ENCODE measurements at places on chromosomes 13 and 19. TPM values are rescaled to one million over a fixed set of nuclear protein-coding genes. Genes with fewer than 3 reads are reported as not detected.

Gene FBN3
- polyA plus RNA-seq = not detected

Gene FUT1
- polyA plus RNA-seq = 0.14 TPM

Gene UBE2M
- polyA plus RNA-seq = 8.7 TPM

Gene IGFL3
- polyA plus RNA-seq = not detected

Gene CCDC9
- 12.7 TPM for polyA plus RNA-seq

Gene LRRC25
- 0.09 TPM for polyA plus RNA-seq

- H3K27ac ChIP-seq = no peak overlapping the region
- no peaks in the 10 kb centered on the region for H3K4me1 ChIP-seq
- no peak for DNase-seq
- no peak overlapping the region for H3K4me3 ChIP-seq
- no peaks in the 10 kb centered on the region for H3K36me3 ChIP-seq
Measured at GRCh38 chr13:100549316-100549715, 39.3 kb downstream of the GGACT start.

DNA sequence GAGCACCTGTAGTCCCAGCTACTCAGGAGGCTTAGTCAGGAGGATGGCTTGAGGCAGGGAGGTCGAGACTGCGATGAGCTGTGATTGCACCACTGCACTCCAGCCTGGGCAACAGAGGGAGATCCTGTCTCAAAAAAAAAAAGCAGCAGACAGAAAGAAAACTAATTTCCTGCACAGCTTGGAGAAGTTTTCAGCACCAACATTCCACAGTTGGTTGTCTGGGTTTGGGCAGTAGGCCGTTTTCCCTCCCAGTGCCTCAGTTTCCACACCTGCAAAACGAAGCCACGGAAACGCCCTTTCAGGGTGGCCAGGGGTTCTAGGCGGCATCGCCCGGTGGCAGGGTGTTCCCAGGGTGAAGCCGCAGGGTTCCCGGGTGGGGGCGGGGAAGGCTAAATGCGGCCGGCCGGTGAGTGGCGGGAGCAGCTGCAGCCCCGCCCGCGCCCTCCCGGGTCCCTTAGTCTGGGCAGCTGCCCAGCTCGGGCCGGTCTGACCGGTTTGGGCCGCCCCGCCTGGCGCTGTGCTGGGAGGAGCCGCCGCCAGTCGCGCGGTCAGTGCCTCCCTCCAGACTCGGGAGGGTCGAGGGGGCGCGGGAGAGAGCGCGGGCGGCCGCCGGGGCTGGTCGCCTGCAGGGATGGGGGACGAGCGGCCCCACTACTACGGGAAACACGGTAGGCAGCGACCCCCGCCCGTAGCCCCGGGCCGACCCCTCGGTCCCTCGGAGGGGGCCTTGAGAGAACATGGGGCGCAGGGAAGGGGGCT lies at the start of gene SLC44A2:
SLC44A2 (plus strand) TSS at position 551 of the 759 bp plus-strand sequence; CDS start at position 632, 81 bp downstream.
- H3K4me3 ChIP-seq = peak within 1 kb of the TSS; percentile 53
- H3K36me3 ChIP-seq = peaks cover 34% of the 10 kb centered on the region
- peaks cover 22% of the 10 kb centered on the region for H3K4me1 ChIP-seq
- H3K27ac ChIP-seq = peak within 1 kb of the TSS; percentile 25

- no peak overlapping the region for H3K4me3 ChIP-seq
- H3K27me3 ChIP-seq = no peaks in the 10 kb centered on the region
- no peak for DNase-seq
- H3K36me3 ChIP-seq = no peaks in the 10 kb centered on the region
Measured at GRCh38 chr13:67061750-67062149, 168.4 kb downstream of the PCDH9 start.

DNA sequence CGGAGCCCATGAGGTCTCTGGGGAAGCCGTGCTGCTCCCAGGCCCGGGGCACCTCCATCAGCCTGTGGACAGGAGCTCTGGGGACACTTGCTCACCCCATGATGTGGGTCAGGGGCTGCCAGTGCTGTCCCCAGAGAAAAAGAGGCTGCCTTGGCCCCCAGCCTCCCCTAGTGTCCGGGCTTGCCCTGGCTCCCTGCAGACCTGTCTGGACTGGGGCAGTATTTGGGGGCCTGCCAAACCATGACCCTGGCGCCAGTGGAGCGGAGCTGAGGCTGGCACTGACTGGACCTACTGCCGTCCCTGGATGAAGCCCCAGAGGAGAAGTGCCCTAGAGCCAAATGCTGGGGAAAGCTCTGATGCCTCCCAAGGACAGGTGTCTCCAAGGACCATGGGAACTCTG lies 30.4 kb downstream of the ELAVL1 start:
- H3K27me3 ChIP-seq = no peaks in the 10 kb centered on the region
- H3K4me1 ChIP-seq = no peaks in the 10 kb centered on the region
- DNase-seq = no peak

DNA sequence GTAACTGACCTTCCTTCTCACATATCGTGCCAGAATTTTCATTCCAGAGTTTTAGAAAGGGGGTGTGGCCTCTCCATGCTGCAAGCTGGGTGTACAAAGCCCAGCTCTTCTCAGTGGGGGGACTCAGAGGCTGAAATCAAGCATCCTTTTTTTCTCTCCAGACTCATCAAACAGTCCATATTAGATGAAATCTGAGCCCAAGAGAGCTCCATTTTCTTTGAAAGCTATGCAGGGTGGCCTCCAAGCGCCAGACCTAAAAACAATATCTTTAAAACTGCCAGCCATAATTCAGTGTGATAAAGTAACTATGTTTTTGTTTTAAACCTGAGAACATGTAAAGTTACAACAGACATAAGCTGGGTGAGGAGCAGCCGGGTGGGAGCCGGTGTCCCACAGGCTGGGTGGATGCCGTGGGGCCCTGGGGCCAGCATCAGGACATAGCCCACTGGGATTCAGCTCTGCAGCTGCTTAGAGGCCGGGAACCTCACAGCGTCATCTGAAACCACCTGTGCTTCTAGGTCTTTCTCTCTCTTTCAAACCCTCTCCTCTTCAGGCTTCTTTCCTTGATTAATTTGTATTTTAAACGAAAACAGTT lies 249.2 kb downstream of the ZNF536 start:
- H3K4me1 ChIP-seq = no peaks in the 10 kb centered on the region
- no peak for DNase-seq
- no peak overlapping the region for H3K27ac ChIP-seq
- no peaks in the 10 kb centered on the region for H3K36me3 ChIP-seq

DNA sequence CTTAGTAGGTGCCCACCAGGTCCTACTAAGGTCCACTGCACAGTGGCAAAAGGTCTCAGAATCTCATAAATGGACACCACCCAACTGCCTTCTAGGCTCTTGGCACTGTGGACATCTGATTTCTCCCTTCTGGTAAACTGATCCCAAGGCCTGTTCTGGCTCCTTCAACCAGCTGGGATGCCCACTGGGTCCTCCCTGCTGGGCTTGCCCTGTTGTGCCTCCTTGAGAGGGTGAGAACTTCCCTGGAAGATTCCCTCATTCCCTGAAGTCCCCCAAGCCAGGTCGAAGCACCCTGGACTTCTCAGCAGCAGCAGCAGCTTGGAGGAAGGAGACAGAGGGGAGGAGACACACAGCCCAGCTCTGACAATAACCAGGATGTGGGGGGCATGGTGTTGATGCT lies 6.6 kb upstream of the ZNF492 start:
- H3K4me1 ChIP-seq = no peaks in the 10 kb centered on the region
- no peak overlapping the region for H3K4me3 ChIP-seq
- no peaks in the 10 kb centered on the region for H3K27me3 ChIP-seq
- no peak overlapping the region for H3K27ac ChIP-seq
- no peak for DNase-seq

DNA sequence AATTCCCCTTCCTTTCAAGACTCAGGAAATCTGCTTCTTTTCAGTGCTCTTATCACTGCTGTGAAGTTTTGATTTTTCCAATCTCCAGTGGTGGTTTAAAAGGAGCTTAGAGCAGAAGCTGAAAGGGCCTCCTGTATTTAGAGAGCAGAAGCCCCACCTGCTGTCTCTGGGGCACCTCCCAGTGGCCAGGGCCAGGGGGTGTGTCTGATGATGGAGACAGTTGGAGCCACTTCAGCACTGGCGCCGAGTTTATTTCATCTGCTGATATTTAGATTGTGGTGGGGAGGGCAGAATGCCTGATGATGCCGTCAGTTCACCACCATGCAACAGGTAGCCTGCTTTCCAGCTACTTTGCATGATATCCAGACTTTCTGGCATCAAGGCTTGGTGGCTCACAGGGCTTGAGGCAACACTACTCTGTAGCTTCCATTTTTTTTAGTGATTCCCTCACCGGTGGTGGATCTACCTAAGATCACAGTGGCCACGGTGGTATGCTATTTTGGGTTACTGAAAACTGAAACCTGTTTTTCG lies 371.9 kb downstream of the KCNRG start:
- no peaks in the 10 kb centered on the region for H3K36me3 ChIP-seq
- H3K27ac ChIP-seq = no peak overlapping the region
- no peak overlapping the region for H3K4me3 ChIP-seq
- H3K27me3 ChIP-seq = no peaks in the 10 kb centered on the region

- H3K27me3 ChIP-seq = peaks cover 2% of the 10 kb centered on the region
- no peaks in the 10 kb centered on the region for H3K4me1 ChIP-seq
- no peaks in the 10 kb centered on the region for H3K36me3 ChIP-seq
- no peak overlapping the region for H3K4me3 ChIP-seq
- peak; percentile 16 for DNase-seq
Measured at GRCh38 chr13:23159205-23159759, 21.5 kb upstream of the SGCG start.

GRCh38 chr19:46746281-46747057 lies at the start of gene STRN4:
Gene STRN4 (minus strand): TSS chr19:46746450. CDS start chr19:46746430, 20 bp downstream.
- peak within 1 kb of the TSS; percentile 73 for H3K4me3 ChIP-seq
- peaks cover 46% of the 10 kb centered on the region for H3K4me1 ChIP-seq
- no peaks in the 10 kb centered on the region for H3K36me3 ChIP-seq
- H3K27me3 ChIP-seq = no peaks in the 10 kb centered on the region
- peak; percentile 57 for DNase-seq
- peak within 1 kb of the TSS; percentile 65 for H3K27ac ChIP-seq

DNA sequence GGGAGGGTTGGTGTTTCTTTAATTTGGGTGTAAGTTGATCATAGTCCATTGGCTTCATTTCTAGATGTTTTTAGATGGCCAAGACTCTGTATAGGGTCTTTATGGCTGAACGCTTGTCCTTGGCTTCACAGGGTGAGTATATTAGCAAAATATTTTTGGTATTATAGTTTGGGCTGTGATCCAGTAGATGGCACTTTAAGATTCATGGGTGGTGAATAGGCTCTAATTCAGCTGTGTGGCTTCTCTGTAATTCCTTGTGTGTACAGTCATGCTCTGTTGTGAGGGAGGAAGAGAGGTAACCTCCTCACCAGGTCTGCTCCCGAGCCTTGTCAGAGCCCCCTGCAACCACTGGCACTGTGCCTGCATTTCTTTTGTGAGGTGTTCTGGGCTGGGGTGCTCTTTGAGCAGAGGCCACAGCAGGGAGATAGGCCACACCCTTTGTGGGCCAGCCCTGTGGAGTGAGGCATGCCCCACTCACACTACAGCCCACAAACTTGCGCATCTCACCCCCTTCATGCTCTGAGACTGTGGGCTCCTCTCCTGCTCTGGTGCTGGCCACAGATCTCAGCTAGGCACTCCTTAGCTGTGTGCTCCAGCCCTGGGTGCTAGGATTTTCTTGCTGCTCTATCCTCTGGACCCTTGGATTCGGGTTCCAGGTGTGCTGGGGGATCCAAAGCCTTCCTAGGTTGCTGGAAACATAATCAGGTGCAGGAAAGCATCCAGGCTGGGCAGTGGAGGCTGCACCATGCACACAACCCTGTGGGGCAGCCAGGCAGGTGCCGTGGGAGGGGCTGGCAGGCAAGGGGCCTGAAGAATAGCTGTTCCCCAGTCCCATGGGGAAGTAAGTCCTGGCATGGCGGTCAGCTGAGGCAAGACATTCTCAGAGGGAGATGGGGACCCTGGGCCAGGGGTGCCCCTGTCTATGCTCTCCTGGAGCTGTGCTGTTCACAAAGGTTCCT lies 193.9 kb downstream of the GPC5 start:
- H3K27me3 ChIP-seq = no peaks in the 10 kb centered on the region
- no peaks in the 10 kb centered on the region for H3K36me3 ChIP-seq
- H3K4me3 ChIP-seq = no peak overlapping the region
- no peaks in the 10 kb centered on the region for H3K4me1 ChIP-seq
